ENCODE measurements at places on chromosomes 13 and 19.

DNA sequence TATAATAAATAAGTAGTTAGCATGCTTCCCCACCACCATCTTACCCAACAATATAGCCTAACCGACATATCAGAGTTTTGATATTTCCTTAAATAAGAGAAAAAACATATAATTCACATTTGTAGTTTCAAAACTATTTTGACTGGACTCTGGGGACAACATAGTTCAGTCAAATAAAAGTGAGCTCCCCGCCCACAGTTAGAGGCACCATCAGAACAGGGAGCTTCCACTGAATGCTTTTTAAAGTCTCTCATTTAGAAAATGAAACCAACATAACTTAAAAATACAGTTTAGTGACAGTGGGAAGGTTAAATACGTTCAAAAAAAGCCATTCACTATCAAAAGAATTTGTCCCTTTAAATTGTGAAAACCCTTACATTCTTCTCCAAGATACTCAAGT lies 92.8 kb downstream of the EPSTI1 start:
- no peak for DNase-seq

DNA sequence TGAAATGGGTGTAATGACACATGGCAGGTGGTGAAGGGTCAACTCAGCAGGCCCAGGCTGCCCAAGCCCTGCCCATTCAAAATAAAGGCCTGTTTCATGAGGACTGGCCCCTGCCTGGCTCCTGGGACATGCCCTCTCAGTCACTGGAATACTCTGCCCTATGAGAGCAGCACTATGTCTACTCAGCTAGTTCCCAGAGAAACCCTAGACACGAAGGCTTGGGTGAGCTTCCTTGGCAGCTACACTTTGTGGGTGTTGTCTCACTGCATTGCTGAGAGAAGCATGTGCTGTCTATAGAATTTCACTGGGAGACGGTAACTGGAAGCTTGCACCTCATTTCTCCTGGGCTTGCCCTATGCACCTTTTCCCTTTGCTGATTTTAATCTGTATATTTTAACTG lies 752.8 kb downstream of the LIG4 start:
- DNase-seq = no peak

DNA sequence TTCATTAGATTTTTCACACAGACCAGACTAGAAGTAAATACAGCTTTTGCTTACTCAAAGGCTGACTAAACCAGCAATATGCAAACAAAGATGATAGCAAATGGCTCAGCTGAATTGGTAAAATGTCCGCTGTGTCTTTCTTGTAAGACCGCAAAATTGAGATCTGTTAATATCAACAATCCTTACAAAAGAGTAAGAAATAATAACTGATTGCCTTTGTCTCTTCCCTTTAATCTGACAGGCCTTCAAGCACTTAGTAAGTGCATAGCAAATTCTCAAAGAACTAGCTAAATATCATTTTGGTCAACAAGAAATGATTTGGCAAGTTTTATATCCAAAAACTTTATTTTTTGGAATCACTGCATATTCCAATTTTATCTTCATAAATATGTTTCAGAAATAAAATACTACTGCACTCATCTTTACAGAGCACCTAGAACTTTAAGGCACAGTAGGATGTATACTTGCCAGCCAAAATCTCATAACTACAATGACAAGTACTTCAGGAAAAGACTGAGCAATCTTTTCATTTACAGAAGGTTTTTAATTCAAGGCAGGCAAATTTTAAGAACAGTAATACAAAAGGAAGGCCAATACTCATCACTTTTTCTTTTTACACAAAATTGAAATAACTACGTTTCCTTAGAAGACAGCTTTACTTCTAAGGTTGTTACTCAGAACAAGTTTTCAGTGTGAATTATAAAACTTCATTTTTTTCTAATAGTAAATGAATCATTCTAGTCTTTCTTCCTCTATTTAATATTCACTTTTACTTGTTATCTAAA lies 1.1 kb downstream of the ELF1 start:
- no peak for DNase-seq

DNA sequence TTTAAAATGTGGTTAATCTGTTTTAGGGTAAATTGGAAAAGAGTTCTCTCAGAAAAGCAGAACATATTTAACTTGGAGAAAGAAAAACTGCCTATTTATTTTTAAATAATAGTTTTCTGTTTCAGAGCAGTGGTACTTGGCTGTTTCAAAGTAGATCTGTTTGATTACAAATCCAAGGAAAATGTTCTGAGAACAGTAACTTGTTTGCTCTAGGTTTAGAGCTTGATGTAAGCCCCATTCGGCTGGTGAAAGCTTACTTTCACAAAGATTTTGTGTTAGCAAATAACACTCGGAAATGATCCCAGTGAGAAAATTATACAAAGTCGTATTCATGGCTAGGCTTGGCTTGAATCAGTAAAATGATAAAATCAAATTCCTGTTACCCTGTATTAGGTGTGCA lies 395.8 kb upstream of the GPC6 start:
- DNase-seq = no peak

- DNase-seq = no peak
Observed at GRCh38 chr13:65985612-65986011, 1244.5 kb downstream of the PCDH9 start.

DNA sequence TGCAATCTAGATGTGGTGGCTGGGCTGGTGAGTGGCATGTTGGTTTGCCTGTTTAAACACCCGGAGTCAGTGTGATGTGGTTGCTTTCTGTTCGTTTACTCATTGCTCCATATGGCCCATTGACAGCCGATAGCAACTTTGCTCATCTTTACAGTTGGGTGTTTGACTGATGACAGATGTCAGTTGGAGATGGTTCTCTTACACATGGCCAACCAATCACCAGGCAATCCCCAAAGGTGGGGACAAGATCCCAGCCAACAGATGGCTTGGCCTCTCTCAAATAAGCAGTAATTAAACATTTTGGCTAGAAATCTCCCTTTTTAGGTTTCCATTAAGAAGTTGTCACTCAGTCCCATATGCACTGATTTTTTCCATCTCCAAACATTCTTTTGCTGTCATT lies 497.1 kb upstream of the ARGLU1 start:
- no peak for DNase-seq

DNA sequence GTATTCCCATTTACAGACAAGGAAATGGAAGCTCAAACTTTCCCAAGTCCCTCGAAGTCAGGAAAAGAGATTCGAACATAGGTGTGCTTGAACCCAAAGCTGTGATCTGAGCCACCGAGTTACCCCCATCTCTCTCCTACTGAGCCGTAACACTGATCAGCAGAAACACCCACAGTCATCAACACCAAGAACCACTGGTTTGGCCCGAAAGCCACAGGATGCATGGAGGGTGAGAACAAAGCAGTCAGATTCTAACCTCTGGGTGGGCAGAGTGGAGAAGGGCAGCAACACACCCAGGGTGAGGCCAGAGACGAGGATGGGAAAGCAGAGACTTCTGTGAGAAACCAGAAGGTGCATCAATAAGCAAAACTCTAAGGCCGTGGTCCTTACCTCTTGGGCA lies 27.7 kb upstream of the POU2F2 start:
- no peak for DNase-seq

- DNase-seq = no peak
Observed at GRCh38 chr13:97021241-97021640, 27.0 kb upstream of the OXGR1 start.

DNA sequence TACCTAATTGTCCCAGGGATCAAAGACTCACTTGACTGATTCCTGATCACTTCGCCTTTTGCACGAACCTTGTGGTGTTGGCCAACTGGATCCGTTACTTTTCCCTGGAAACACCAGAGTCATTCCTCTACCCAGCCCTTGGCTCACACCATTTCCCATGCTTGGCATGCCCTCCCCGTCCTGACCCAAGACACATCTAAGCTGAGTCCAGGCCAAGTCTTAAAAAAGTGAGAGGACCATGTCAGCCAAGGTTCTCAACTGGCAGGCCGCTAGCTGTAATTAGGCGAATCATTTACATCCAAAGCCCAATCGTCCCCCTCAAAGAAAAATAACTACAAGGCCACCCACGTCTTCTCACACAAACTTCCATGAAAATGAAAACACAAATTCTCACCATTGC lies 11.5 kb downstream of the PLAUR start:
- DNase-seq = no peak
